Activated T-cell treated with anti-CD3 and anti-CD28 coated beads for 1 hour (primary cell): ENCODE measurements at places on chromosomes 3 and 15.

- no peak for DNase-seq
Observed at GRCh38 chr15:40238532-40239403, at the start of gene PAK6. Gene PAK6, plus strand, starts transcription at chr15:40239063. Its CDS starts 25,723 bp downstream, at chr15:40264786.

DNA sequence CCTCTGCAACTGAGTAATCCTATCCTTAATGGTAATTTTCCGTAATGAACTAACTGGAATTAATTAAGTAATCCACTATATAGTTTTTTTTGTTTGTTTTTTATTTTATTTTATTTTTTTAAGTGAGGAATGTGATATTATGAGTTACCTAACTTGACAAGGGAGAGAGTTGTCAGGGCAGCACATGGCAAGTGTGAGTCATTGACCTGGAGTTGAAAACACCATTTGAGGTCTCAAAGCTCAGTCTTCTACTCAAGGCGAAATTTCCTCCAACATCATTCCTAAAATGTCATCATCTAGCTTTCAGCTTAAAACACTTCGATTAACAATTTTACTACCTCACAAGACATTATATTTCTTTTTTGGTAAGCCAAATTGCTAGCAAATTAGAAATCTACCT, 87.8 kb downstream of the NECTIN3 start:
- DNase-seq: no peak

DNA sequence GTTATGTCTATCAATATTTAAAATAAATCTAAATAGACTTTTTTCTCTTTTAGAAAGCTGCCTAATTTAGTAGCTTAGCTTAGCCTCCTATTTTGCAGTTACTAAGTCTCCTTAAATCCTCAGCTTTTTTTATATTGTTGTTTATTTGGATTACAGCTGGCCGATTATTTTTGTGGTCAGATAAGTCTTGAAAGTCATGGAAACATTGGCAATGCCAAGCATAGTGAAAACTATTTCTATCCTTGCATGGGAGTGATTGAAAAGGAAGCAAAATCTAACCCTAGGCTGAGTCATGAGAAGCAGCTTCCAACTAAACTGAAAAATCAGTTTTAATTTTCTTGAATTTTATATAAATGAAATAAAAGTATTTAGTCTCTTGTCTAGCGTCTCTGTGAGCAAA, 1063.0 kb upstream of the GBE1 start:
- no peak for DNase-seq

DNA sequence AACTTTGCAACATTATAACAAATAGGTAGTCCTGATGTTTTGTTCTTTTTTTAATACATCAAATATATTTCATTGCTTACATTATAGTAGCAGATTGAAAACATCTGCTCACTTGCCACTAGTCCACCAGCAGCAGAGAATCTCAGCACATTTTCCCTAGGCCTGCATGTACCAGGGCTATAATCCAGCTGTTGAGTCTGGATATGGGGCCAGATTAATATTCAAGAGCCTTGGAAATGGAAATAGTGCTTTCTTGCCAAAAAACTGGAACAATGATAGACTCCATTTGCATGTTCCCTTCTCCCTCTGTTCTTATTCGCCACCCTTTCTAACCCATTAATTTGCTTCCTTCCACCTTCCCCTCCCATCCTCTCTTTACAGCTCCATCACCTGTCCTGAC, 288.0 kb downstream of the EPHA3 start:
- DNase-seq: no peak

- no peak for DNase-seq
Observed at GRCh38 chr15:88185584-88185983, 71.0 kb downstream of the NTRK3 start.

- DNase-seq: peak; percentile 39
Observed at GRCh38 chr15:28885630-28886430, at the start of gene APBA2. Gene APBA2, plus strand, starts transcription at chr15:28885974. Its CDS starts 167,911 bp downstream, at chr15:29053885.

GRCh38 chr3:114739627-114740026, 407.5 kb downstream of the ZBTB20 start:
- DNase-seq: no peak

DNA sequence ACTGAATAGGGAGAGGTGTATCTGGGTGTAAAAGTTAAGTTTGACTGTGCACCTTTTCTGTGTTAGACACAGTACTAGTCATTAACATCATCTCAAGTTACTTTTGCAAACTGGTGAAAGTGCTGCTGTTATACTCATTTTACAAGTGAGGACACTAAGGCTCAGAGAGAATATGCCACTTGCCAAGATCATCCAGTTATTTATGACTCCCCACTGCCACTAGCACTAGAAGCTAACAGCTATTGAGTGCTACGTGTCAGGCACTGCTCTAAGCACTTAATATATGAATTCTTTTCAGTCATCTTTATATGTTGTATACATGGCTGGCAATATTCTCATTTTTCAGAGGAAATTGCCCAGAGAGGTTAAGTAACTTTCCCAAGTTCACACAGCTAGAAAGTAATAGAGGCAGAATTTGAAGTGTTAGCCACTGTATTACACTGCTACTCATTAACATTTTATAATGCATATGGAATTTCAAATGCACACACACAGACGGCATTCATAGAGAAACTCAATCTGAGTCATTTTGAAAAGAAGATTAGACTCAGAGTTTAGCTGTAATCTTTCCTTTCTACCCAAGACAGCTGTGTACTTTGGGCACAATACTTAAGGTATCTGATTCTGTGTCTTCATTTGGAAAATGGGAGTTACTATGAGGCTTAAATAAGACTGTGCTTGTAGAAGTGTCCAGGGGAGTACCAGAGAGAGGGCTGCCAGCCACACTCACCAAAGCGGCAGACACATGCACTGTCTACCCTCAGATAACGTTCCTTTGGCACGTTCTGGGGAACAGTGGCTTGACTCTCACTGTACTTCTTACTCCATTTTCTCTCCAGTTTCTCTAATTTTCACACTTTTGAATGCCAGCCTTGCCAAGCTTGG, 1.3 kb upstream of the MASP1 start:
- DNase-seq: no peak

GRCh38 chr3:190886945-190887344, 24.5 kb upstream of the GMNC start:
- DNase-seq: no peak

- DNase-seq: peak; percentile 63
Observed at GRCh38 chr3:120561251-120562045, 34.7 kb upstream of the NDUFB4 start.

DNA sequence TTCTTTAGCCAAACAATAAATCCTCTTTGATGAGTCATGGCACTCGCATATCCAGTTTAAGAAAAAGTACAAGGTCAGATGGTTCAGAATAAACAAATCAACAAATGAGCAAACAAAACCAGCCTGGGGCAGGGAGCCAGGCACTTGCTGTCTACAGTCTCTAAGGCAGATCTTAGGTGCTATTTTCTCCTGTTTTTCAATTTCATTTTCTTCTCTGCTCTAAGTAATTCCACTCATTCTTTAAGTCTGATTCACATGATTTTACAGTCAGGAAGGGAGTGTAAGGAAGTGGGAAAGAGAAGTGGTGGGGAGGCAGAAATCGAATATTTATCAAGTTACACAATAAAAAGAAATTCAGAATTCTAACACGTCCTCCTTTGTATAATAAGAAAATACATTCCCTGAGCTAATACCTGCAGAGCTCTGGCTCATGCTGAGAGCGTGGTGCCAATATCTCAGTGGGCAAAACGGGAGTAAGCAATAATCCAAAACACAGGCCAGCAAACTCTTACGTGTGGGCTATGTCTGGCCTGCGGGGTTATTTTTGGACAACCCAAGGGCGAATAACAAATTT, 298.6 kb downstream of the ADAMTS17 start:
- no peak for DNase-seq

DNA sequence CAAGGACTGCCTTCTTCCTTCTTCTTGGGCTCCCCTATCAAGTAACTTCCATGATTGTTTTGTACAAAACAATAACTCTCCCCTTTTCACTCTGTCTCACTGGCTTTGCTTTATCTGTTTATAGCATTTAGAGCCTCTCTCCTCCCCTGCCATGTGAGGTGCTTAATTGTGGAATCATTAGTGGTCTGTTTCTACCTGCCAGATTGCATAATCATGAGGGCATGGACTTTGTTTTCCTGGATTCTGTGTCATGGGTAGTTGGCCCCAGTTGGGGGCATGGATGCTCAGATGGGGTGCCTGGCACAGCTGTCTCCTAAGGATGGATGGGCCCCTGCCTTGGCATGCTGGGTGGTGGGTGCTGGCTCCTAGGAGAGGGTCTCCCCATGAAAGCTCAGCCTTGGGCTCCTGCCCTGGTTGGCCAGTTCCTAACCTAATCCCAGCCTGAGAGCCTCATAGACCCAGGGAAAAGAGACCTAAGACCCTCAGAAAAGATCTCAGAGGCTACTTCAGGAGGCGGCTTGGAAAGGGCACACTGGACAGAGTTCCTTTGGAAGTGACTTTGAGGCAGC, 8.0 kb upstream of the CTXND1 start:
- DNase-seq: no peak
